ENCODE measurements at places on chromosomes 11 and 22.

GRCh38 chr11:2208691-2209369, 37.2 kb upstream of the TH start:
- DNase-seq, result no peak

GRCh38 chr22:47035425-47035881, 273.0 kb downstream of the TBC1D22A start:
- no peak for DNase-seq

- no peak for DNase-seq
These were observed 18.7 kb downstream of the EHF start for GRCh38 chr11:34639545-34639944.

DNA sequence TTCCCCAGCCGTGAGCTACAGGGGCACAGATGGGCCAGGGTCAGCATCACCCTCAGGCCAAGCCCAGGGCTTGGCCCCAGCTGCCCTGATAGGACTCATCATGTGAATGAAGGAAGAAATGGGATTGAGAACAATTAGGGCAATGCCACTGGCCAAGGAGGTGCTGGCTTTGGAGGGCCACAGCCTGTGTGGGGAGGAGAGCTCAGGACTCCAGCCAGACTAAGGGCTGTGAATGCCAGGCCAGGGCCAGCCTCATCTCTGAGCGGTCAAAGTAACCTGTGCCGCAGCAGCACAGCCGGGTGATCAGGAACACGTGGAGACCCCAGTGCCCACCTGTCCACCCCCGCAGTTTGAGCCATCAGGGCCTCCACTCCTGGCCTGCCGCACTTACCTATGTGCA, 10.1 kb downstream of the CHID1 start:
- DNase-seq, result no peak

DNA sequence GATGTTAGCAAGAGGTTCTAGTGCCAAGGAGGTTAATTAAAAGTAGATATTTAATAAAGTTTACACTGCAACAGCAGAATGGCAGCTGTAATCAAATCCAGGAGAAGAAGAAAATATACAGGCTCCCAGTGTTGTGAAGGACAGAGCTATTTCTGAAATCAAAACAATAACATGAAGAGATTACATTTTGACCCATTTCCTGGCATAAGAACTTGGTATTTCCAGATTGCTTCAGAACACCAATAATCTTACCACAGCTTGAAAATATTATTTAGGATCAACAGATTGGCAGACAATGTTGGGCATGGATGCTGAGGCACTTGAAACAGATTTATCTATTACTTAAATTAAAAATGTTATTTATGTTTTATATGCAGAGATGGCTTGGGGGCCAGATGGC, 692.5 kb downstream of the KCNA4 start:
- DNase-seq, result no peak

DNA sequence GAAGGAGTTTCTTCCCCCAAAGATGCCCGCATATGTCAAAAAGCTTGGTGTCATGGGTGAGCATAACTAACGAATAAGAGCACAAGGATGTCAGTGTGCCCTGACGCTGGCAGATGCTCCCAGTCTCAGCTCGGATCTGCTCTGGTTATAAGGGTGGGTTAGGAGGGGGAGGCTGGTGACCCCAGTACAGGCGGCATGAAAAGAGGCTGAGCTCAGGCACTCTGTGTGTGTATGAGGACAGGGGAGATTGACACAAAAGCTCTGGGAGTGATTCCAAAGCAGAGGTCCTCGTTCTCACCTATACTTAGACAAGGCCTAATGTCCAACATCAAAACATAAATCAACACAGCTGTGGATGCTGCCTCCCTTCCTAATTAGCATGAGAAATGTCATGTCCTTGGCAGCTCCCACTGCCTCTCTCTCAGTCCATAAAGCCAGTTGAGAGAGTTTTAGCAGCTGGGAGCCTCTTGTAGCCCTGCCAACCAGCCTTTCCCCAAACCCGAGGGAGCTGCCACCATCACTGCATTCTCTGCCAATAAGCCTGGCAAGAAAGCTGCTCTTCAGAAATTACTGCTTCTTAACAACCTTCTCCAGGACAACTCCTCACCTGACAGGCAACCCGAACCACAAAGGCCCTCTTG, 59.8 kb downstream of the SC5D start:
- peak; percentile 71 for DNase-seq

DNA sequence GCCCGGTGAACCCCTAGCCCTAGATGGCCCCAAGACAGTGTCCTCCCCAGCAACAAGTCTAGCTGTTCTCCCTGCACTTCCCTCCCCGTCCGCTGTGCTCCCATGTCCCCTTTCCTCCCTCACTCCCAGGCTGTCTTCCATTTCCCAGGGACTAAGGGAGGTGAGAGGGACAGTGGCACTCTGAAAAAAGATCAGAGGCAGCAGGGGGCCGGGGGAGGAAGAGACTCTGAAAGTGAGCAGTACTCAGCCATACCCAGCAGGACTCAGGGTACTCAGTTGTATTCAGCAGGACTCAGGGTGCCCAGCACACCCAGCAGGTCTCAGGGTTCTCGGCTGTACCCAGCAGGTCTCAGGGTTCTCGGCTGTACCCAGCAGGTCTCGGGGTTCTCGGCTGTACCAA, 48.4 kb upstream of the THY1 start:
- no peak for DNase-seq

GRCh38 chr11:76885390-76886097, 24.8 kb downstream of the ACER3 start:
- no peak for DNase-seq

DNA sequence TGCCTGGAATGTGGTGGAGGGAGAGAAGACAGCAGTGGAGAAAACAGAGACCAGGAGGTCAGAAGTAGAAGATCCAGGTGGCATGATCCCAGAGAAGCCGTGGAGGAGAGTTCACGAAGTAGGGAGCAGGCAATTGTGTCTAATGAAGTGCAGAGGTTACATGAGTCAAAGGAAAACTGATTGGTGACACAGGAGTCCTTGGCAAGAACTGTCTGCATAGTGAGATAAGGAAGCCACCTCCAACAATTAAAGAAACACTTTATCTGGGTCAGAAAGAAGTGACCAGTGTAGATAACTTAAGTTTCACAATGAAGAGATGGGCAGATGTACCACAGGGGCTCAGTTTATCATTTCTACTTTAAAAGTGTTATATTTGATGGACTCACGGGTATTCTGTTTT, 57.0 kb upstream of the PTH start:
- DNase-seq, result no peak

DNA sequence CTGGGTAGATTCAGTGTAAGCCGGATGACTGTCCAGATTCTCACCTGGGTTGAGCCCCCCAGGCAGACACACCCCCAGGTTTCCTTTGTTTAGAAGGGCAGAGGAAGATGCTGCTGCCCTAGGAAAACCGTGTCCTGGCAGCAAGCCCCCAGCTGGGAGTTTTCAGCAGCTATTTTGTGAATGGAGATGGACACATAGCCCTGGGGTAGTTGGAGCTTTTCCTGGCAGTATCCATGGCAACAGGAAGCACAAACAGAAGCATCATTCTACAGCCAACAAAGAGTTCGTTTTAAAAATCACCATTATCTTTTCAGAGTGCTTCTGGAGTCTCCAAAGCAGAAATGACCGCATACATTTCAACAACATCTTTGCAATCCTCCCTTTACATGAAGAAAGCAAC, 245.5 kb downstream of the BRD1 start:
- peak; percentile 59 for DNase-seq

DNA sequence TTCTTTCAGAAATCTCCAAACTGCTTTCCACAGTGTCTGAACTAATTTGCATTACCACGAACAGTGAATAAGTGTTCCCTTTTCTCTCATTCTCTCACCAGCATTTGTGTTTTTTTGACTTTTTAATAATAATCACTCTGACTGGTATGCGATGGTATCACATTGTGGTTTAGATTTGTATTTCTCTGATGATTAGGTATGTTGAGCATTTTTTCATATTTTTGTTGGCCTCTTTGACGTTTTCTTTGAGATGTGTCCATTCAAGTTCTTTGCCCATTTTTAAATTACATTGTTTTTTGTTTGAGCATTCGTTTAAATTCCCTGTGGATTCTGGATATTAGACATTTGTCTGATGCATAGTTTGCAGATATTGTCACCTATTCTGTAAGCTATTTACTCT, 1639.6 kb upstream of the TENM4 start:
- DNase-seq, result no peak

DNA sequence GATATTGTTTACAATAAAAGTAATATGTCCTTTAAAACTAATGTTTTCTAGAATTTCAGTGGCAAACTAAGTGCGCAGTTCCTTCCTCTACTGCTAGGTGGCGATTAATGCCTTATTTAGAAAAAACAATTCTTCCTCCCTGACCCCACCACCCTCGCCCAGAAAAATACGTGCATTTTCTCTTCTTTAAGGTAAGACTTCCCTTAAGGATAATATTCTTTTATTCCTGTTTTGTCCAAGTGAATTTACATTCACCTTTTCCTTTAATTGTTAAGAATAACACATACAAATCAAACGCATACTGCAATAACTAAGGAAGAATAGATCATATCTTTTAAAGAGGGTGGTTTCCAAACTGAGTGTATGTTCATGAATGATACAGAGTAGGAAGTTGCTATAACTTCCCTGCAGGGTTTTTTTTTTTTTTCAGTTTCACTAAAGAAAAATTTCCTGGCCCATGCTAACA, 17.0 kb upstream of the PSMA1 start:
- no peak for DNase-seq

GRCh38 chr11:128066399-128066798, 521.0 kb downstream of the ETS1 start:
- no peak for DNase-seq

DNA sequence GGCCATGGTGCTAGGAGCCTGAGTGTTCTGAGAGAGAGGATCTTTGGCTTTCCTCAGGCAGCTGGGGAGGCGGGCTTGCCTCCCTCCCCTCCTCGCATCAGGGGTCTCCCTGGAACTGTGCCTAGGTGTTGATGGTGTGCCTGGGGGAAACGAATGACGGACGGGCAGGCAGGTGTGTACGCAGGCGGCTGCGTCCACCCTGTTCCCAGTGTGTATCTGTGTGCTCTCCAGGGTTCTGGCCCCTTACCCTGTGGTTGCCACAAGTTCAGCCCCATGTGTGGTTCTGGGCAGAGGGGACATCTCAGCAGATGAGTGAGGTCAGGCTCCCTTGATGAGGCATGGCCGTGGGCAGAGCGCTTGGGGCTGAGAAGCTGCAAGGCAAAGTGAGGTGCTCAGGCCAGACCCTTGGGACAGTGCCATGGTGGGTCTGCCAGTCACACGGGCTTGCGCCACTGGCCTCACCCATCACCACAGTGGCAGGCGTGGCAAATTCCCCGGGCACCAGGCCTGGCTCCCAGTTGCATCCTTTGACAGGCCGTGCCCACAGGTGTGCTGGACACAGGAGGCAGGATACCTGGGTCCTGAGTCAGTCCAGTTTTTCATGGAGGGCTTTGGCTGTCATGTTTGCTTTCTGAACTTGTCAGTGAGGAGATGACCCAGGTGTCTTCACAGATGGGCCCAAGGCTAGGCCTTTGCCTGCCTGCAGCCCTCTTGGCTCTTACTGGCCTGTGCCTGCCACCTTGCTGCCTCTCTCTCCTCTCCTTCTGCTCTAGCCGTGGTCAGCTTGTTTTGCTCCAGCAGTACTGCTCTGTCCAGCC, 27.3 kb downstream of the GNAZ start:
- DNase-seq, result no peak

DNA sequence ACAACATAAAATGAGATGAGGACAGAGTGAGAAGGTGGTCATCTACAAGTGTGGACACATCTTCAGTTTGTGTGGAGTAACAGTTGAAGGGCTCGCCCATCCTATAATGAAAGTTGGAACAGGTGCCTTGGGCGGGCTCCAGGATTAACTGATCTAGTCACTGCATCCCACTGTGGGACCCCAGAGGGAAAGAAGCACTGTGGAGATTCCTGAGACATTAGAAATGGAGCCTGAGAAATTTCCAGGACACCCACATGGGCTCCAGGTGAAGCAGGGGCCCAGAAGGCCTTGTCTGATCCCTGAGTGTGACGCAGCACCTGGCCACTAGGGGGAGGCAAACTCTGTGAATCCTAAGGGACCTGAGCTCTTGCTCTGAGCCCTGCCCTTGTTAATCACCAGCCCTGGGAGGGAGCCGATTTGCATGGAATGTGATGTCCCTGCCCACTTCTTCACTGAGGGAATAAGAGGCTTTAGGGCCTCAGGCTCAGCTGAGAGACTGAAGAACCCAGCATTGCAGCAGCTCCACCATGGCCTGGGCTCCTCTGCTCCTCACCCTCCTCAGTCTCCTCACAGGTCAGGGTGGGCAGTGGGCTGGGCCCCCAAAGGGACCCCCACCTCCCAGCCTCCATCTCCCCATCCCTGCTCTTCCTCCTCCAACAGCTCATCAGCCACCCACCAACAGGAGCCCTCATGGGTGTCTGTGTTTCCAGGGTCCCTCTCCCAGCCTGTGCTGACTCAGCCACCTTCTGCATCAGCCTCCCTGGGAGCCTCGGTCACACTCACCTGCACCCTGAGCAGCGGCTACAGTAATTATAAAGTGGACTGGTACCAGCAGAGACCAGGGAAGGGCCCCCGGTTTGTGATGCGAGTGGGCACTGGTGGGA, 98.4 kb downstream of the VPREB1 start:
- DNase-seq, result no peak

DNA sequence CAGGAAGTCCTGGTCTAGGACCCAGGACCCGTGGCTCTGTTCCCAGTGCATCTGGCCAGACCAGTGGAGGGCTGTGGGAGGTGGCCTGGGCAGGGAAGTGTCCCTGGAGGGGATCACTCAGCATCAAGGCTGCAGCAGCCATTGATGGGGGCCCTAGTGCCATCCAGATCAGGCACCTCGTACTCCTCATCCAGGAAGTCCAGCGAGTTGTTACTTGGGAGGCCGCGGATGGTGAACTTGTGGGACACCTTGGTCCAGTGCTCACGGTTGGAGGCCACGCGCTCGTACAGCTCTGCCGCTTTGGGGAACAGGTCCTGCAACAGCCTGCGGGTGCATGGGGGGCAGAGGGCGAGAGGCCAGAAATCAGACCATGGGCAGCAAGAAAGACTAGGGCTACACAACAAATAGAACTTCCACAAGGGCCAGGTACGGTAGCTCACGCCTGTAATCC, 96.9 kb downstream of the PDE2A start:
- no peak for DNase-seq

DNA sequence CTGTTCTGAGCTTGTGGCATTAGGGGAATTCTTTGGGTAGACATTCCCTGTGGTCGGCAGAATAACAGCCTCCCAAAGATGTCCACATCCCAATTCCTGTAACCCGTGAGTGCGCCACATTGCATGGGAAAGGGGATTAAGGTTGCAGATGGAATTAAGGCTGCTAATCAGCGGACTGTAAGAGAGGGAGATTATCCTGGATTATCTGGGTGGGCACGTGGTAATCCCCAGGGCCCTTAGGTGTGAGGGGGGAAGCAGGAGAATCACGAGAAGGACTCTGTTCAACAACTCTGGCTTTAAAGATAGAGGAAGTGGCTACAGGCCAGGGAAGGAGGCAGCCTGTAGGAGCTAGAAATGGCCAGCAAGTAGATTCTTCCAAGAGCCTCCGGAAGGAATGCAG, 16.0 kb downstream of the CACNG2 start:
- DNase-seq, result no peak

DNA sequence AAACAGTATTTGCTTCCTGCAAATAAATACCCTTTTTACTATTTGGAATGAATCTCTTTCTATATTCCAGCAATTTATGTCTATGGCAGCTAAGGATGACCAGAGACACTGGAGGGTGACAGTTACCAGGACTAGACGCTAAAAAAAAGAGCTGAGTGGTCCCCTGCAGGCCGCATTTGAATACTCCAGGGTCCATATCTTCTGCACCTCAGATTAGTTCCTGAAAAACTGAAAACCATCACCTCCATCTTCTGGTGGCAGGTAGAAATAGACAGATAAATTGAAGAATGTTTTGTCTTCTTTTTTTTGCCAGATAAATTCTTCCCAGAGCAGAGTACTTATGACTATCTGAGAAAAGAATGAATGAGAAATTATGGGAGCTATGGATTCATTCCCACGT, 145.6 kb downstream of the CSNK2A3 start:
- no peak for DNase-seq

GRCh38 chr11:130555251-130555841, 106.9 kb downstream of the ADAMTS15 start:
- DNase-seq, result no peak
